ENCODE measurements at places on chromosomes 5 and 9.

GRCh38 chr9:97272072-97272471 lies 35.4 kb upstream of the CCDC180 start:
- no peak for DNase-seq

- DNase-seq = no peak
Measured at GRCh38 chr5:158483281-158483860, 616.3 kb downstream of the EBF1 start.

GRCh38 chr5:135079760-135080159 lies 45.7 kb upstream of the PITX1 start:
- DNase-seq = no peak

- DNase-seq = peak; percentile 41
Measured at GRCh38 chr9:15104826-15105420, 194.7 kb upstream of the FREM1 start.

DNA sequence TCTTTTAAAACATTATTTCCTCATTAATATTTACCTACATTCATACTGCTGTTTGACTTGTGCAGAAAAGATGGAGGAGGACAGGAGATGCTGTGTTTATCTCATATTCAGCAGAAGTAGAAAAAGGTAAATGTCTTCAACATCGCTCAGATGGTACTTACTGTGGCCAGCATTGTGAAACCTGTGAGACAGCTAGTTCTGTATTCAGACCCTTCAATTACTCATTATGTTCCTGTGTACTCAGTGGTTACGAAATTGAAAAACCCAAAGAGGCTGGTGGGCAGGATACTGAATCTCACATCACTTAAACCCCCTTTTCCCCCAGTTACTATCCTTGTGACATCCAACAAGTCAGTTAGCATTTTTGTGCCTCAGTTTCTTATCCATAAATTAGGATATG lies 216.0 kb downstream of the KDM4C start:
- no peak for DNase-seq

DNA sequence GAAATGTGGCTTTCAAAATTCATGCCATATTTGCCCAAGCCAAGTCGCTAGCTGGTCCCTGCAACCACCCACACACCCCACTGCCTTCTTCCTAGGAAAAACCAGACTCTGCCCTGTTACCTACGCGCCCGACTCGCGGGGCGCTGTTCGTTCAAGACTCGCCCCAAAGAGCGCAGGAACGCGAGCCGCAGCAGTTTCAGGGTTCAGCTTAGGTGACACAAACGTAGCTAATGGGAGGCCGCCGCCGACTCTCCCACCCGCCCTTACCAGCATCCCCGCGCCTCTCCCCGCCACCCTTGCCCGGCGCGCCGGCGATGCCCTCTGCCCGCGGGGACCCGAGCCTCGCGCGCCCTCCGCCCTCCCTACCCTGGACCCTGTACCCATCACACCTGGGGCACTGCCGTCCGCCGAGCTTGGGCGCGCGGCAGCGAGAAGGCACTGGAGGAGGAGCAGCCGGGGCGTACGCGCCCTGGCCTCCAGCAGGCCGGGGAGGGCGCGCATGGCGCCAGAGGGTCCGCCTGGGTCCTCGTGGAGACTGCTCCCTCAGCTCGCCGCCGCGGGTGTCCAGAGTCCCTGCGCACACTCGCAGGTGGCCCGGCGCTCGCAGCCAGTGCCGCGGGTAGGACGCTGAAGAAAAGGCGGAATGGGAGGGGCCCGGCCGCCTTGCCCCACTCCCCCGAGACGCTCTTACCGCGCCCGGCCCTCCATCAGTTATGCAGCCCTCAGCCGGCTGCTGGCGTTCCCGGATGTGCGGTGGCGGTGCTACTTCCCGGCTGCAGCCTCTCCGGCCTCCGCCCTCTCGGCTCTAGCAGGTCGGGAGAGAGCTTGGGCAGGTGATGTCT lies at the start of gene EMB:
EMB (minus strand) TSS at position 638 of the 842 bp plus-strand sequence; CDS start at position 501, 137 bp downstream.
- peak; percentile 64 for DNase-seq

DNA sequence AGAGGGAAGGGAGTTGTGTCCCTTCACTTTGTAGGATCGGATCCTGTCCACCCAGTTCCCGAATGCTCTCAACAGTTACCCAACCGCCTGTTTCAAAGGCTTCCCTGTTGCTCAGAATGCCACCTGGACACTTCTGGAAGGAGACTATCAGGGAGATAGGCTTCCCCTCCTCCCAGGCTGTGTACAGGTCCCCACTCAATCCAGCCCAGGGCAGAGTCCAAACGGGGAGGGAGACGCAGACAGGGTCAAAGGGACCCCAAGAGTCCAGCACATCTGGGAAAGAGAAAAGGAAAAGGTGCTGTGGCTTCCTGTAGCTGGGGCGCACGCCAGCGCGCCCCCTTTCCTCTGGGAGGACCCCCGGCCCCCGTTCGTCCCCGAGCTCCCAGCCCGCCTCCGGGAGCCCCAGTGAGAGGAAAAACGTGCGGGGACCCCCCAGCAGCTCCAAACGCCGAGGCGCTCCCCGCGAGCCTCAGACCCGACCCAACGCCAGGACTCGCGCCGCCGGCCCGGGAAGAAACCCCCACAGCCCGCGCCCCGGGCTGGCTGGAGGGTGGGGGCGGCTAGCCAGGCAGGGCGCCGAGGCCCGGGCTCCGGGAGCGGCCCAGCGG lies 640 bp downstream of the SURF4 start:
- DNase-seq = peak; percentile 47

- no peak for DNase-seq
Measured at GRCh38 chr5:158563760-158564390, 535.8 kb downstream of the EBF1 start.

GRCh38 chr5:39503155-39503554 lies 78.4 kb upstream of the DAB2 start:
- DNase-seq = no peak

- no peak for DNase-seq
Measured at GRCh38 chr9:134789168-134789567, 91.4 kb upstream of the FCN2 start.

DNA sequence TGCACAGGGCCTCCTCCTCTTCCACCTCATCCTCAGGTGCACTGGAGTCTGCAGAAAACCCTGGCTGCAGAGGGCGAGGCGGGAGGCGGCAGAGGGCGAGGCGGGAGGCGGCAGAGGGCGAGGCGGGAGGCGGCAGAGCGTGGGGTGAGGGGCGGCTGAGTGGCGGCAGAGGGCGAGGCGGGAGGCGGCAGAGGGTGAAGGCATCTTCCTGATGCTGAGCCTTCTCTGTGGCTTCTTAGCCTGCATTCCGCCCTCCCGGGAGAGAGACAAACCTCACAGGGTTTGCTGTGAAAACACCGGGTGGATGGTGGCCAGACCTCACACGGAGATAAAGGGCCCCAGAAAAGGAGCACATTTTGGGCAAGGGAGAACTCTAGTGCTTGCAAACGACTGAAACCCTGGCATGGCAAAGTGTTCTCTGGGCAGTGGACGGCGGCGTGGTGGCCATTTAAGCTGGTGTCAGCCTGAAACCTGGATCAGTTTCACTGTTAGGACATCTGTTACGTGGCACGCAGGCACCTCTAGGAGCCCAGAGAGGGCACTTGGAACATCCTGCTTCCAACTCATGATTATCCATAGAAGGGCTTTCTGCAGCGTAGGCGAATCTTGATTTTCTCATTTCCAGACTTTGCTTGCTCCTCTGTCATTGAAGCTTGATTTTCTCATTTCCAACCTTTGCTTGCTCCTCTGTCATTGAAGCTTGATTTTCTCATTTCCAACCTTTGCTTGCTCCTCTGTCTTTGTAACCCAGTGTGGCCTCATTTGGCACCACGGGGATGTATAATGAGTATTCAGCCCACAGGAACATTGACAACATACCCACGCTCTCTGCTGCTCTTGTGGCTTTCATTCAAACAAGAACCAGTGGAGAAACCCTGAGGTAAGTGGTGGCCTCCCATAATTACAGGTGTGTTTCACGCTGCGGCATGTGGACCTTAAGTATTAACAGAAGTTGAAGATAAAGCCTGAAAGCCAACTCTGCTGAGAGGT lies 16.3 kb upstream of the PLEKHG4B start:
- no peak for DNase-seq

DNA sequence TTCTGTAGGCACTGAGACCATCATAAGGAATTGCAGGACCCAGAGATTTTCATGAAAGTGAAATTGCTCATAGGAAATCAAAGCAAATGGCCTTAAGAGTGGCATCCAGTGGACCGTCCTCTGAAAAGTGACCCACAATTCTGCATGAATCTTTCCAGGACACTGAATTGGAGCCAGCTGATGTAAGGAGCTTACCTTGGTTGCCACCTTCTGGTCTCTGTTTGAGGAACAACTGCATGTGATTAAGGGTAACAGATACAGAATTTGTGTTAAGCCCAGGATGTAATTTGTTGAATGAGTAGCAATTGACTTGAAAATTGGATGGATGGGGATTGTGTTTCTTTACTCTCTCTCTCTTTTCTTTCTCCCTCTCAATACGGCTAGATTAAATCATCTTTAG lies 49.9 kb upstream of the GAS1 start:
- DNase-seq = no peak

GRCh38 chr5:161078793-161079192 lies 226.8 kb upstream of the ATP10B start:
- DNase-seq = no peak

DNA sequence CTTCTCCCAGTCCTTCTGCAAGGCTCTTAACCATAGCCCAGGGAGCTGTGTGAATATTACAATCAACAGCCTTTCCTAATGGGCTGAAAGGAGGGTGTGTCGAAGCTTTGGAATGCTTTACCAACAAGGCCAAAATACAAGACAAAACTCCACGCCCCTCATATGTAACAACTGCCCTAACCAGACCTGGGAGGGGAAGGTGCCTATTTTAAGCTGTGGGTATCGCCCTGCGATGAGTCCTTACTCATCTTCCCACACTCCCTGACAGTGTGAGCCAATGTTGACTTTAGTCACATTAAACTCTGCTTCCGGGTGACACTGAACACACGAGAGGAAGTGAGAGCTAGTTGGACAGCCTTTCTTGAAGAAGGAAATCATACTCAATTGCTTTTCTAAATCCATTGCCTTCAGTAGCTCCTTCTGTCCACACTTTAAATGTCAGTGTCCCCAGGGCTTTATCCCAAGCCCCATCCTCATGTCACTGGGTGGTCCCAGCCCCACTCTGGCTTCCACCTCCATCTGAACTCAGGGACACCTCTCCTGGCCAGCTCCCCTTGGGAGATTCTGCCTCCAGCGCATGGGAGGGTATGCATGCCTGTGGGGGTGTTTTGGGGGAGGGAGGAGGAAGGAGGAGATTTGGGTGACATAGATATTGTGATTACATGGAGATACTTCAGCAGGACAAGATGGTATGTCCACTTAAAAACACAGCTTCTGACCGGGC lies 6.5 kb upstream of the TBC1D9B start:
- DNase-seq = no peak

DNA sequence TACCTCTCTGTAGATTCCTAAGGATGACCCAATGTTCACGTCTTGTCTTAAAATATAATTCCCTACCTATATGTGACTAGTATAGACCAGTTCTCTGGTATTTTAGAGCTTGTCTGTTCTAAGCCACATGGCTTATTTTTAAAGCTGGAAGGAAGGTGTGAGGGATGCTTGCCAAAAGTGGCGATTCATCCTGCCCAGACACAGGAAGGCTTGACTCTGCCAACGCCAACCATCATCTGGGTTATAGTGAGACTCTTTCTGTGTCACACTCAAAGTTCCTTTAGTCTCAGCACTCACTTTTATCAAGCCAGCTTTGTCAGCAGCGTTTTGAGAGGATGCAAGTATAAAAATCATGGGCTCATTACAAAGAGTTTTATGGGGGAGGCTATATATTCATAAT lies 500.0 kb downstream of the PTPRD start:
- DNase-seq = no peak

GRCh38 chr5:1184481-1184880 lies 16.9 kb upstream of the SLC6A19 start:
- DNase-seq = no peak

DNA sequence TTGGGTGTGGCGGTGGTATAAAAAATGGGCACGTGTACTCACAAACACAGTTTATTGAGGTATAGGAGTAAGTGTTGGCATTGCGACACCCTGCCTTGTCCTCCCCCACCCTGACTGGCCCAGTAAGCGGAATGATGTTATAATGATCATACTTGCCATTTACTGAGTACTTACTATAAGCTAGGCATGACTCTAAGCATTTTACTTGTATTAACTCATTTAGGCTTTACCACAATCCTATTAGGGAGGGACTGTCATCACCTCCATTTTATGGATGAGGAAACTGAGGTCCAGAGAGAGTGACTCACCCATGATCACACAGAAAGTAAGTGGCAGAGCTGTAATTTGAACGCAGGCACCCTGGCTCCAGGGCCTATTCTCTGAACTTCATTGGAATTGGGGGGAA lies 2.3 kb downstream of the SMIM3 start:
- DNase-seq = no peak

- DNase-seq = no peak
Measured at GRCh38 chr5:112306956-112307355, 112.1 kb downstream of the EPB41L4A start.

DNA sequence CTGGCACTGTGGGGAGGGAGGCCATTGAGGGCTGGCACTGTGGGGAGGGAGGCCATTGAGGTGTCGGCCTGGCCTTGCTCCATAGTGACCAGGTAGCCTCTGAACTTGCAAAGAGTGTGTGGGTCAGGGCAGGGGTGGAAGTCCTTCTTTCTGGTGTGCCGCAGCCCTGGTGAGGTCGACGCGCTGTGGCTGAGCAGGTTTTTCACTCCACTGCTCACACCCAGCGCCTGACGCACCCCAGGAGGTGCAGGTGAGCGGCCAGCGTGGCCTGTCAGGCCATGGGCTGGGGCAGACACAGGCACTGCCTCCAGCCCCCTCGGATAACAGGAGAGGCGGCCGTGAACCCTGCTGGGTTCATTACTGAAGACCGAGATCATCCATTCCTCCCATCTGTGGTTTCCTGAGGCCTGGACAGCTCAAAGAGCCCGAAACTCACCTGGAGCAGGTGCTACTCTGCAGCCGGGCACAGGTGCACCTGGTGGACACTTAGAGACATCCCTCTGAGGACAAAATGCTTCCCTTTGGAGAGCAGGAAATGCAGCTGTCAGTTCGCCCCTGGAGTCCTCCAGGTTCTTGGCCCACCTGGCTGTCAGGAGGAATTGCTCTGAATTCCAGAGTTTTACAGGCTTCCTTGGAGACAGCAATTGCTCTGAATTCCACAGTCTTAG lies 32.4 kb downstream of the LHX3 start:
- DNase-seq = no peak

DNA sequence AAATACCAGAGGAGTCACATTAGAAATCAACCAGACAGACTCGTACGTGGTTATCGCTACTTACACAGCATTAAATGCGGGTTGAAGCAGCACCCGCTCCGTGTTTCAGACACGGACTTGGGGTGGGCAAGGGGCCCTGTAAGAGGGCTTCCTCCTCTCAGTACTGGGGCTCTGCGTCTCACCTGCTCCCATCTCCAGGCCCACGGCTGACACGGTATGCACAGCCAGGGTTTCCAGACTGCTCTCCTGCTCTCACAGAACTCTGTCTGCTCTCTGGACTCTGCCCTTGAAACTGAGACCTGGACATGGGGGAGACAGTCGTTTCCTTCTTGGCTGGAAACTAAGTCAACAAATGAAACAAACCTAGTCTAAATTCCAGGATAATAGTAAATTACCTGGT lies 24.7 kb upstream of the RASGEF1C start:
- DNase-seq = no peak

GRCh38 chr9:33246269-33246860 lies 6.4 kb downstream of the SPINK4 start:
- no peak for DNase-seq

Data from WERI-Rb-1 (cell line).